Pancreas (tissue), 10 donors: ENCODE measurements at places on chromosomes 4 and X.

- H3K27me3 ChIP-seq = no peaks in the 10 kb centered on the region
- no peak overlapping the region for H3K27ac ChIP-seq
- H3K4me1 ChIP-seq = no peaks in the 10 kb centered on the region
- no peaks in the 10 kb centered on the region for H3K36me3 ChIP-seq
These were observed 179.9 kb upstream of the PPP3CA start for GRCh38 chr4:101527188-101527587.

DNA sequence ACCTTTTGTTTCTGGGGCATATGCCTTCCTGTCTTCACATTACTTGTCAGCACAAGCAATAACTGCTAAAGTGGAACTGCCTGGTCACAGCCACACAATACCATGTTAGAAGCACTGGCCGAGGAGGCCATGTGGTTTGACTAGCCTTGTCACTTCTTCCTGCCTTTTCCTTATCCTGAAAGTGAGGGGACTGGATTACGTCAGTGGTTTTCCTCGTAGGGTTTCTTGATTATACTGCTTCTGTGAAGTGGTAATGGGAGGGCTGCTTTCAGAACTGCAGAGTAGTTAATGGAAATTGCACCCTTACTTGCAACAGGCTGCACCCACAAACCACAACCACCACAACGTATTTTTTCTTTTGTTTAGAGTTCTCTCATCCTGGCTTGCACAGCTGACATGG, 26.6 kb downstream of the ZRSR2 start:
- no peaks in the 10 kb centered on the region for H3K27me3 ChIP-seq
- no peaks in the 10 kb centered on the region for H3K4me1 ChIP-seq
- DNase-seq = no peak
- no peak overlapping the region for H3K27ac ChIP-seq
- H3K4me3 ChIP-seq = no peak overlapping the region

- H3K27me3 ChIP-seq = no peaks in the 10 kb centered on the region
- H3K36me3 ChIP-seq = no peaks in the 10 kb centered on the region
- no peak for DNase-seq
- no peaks in the 10 kb centered on the region for H3K4me1 ChIP-seq
These were observed 46.7 kb downstream of the GRIA3 start for GRCh38 chrX:123230798-123231197.

GRCh38 chrX:106933538-106933961, 13.3 kb downstream of the CLDN2 start:
- DNase-seq = peak; percentile 44
- H3K36me3 ChIP-seq = no peaks in the 10 kb centered on the region
- no peaks in the 10 kb centered on the region for H3K4me1 ChIP-seq
- no peak overlapping the region for H3K27ac ChIP-seq
- no peaks in the 10 kb centered on the region for H3K27me3 ChIP-seq
